ENCODE measurements at places on chromosomes 7 and 10. TPM values are rescaled to one million over a fixed set of nuclear protein-coding genes. Genes with fewer than 3 reads are reported as not detected.

FAM25G gene
- not detected for total RNA-seq

- H3K27me3 ChIP-seq = no peaks in the 10 kb centered on the region
- DNase-seq = no peak
- H3K27ac ChIP-seq = no peak overlapping the region
Measured at GRCh38 chr10:102497545-102497944, 5.0 kb downstream of the ACTR1A start.

DNA sequence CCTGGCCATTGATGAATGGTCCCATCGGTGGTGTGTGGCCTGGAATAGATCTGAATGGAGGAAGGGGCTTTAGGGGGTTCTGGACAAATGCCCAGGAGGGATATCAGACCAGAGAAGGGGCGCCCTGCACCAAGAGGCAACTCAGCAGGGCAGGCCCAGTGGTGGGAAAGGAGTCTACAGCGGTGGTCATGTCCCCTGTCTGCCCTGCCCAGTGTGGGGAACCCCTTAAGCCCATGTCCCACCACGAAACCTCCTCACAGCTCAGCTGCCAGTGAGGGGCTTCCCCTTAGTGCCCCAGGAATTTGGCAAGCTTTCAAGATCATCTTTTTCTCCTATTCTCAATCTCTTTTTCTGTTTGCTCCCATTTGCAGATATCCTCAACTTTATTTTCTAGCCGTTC lies 14.1 kb upstream of the CCSER2 start:
- peaks cover 15% of the 10 kb centered on the region for H3K4me1 ChIP-seq
- no peak overlapping the region for H3K27ac ChIP-seq
- H3K4me3 ChIP-seq = no peak overlapping the region
- no peak for DNase-seq
- H3K36me3 ChIP-seq = no peaks in the 10 kb centered on the region

GRCh38 chr10:132615341-132616169 lies 78.0 kb downstream of the INPP5A start:
- DNase-seq = no peak
- peaks cover 9% of the 10 kb centered on the region for H3K4me1 ChIP-seq
- H3K36me3 ChIP-seq = no peaks in the 10 kb centered on the region
- H3K4me3 ChIP-seq = no peak overlapping the region
- no peak overlapping the region for H3K27ac ChIP-seq
- H3K27me3 ChIP-seq = no peaks in the 10 kb centered on the region

DNA sequence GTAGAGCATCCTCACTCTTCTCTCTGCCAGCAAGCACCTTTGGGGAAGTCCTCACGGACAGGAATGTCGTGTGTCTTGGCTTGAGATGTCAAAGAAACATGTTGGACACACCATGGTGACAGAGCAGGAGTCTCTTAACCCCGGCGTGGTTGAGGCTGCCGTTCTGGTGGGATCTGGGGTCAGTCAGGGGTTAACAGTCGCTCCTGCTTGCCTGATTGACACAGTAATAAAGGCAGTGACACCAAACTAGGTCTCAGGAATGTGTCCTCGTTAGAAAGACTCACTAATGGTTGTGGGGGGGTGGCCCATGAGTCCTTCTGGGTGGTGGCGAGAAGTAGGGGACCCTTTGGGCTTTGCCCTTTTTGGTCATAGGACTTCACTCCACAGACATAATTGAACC lies 69.0 kb downstream of the TCF7L2 start:
- H3K4me3 ChIP-seq = no peak overlapping the region
- no peaks in the 10 kb centered on the region for H3K27me3 ChIP-seq
- no peak for DNase-seq
- peaks cover 1% of the 10 kb centered on the region for H3K36me3 ChIP-seq
- peaks cover 12% of the 10 kb centered on the region for H3K4me1 ChIP-seq
- H3K27ac ChIP-seq = no peak overlapping the region

DNA sequence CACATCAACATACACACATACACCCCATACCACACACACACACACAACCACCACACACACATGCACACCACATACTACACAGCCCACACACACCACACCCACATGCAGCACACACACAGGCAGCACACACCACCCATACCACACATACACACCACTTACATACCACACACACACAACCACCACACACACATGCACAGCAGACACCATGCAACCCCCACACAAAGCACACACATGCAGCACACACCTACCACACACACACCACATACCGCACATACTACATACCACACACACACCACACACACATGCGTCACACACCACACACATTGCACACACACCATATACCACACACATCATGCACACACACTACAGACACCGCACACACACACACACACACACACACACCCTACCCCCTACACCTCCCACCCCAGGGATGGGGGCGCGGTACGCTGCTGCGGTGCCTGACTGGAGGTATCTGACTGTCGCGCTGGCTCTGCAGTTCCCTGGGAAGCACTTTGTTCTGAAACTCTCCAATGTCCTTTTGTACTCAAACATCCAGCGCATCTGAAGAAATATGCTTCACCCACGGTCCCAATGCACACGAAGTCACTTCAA lies 5.4 kb upstream of the TRPV6 start:
- H3K36me3 ChIP-seq = no peaks in the 10 kb centered on the region
- DNase-seq = no peak
- no peak overlapping the region for H3K27ac ChIP-seq
- H3K4me3 ChIP-seq = no peak overlapping the region
- no peaks in the 10 kb centered on the region for H3K4me1 ChIP-seq
- H3K27me3 ChIP-seq = no peaks in the 10 kb centered on the region

FGL2 gene
- 1.3 TPM for total RNA-seq

DNA sequence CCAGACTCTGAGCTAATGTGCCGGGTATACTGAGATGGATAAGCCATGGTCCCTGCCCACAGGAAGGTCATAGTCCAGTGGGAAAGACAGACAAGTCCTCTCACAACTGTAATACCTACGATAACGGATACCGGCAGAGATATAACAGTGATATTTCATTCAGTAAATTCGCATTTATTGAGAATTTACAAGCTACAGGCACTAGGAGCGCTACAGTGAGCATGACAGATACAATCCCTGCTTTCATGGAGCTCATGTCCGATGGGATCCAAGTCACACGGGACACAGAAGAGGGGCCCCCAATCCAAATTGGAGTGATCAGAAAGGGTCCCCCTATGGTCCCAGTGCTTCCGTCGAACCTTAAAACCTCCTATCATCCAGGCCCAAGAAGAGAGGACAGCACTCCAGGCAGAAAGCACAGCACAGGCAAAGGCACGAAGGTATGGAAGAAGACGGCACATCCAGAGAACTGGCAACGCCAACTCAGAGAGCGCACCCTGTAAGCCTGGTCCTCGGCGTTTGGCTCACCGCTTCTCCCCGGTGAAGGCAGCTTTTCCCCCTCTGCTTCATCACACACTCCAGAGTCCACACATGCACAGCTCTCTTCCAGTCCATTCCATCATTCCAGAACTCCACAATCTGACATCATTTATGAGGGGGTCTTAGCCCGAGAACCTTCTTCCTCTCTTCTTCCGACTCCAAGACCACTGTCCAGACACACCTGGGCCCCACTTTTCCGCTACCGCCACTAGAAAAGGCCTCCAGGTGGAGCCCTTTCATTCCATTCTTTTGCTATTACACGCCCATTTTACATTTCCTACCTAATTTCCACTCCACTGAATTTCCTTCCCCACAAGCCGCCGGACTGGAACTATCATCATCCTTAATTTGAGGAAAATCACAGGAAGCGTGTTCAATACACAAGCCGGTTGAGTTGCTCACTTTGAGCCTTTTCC lies 47.8 kb upstream of the NKX2-3 start:
- H3K4me3 ChIP-seq = no peak overlapping the region
- no peaks in the 10 kb centered on the region for H3K36me3 ChIP-seq
- peaks cover 16% of the 10 kb centered on the region for H3K27me3 ChIP-seq
- H3K27ac ChIP-seq = no peak overlapping the region

LOXL4 gene
- 20.8 TPM for total RNA-seq

VIM gene
- 6,735 TPM for total RNA-seq

NANOS1 gene
- under 0.01 TPM for total RNA-seq

TMEM184A gene
- 0.28 TPM for total RNA-seq

SSC4D gene
- total RNA-seq = 0.56 TPM

GRCh38 chr10:1968257-1969033 lies 231.1 kb upstream of the ADARB2 start:
- DNase-seq = no peak
- H3K27me3 ChIP-seq = no peaks in the 10 kb centered on the region
- no peaks in the 10 kb centered on the region for H3K4me1 ChIP-seq
- H3K27ac ChIP-seq = no peak overlapping the region
- H3K4me3 ChIP-seq = no peak overlapping the region

PTN gene
- 61.7 TPM for total RNA-seq

DNA sequence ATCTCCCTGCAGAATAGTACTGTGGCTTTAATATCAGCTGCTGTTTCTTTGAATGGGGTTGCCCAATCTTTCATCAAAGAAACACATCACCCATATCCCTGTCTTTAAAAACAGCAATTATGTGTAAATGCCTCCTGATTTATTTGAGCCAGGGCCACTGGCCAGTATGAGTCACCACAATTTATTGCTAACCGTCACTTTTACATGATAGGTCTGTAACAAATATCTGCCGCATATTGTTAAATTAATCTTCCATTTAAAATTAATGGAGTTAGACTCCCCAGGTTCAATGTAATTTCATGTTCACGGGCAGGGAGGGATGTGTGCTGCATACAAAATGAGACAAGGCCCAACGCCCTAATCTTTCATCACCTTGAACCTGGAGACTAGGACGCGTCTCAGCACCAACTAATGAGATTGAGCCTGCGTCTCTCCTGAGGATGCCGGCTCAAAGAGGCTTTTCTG lies 673.4 kb downstream of the AUTS2 start:
- no peaks in the 10 kb centered on the region for H3K36me3 ChIP-seq
- no peaks in the 10 kb centered on the region for H3K27me3 ChIP-seq
- no peaks in the 10 kb centered on the region for H3K4me1 ChIP-seq
- DNase-seq = no peak
- H3K27ac ChIP-seq = no peak overlapping the region
- no peak overlapping the region for H3K4me3 ChIP-seq

GRCh38 chr7:69833964-69834363 lies 235.7 kb downstream of the AUTS2 start:
- no peak overlapping the region for H3K27ac ChIP-seq
- no peaks in the 10 kb centered on the region for H3K4me1 ChIP-seq
- DNase-seq = no peak

GRCh38 chr7:105990727-105991453 lies 27.8 kb downstream of the CDHR3 start:
- no peak overlapping the region for H3K4me3 ChIP-seq
- H3K4me1 ChIP-seq = peaks cover 2% of the 10 kb centered on the region

GRCh38 chr7:50812841-50813475 lies 30.3 kb upstream of the GRB10 start:
- peak; percentile 70 for DNase-seq
- no peaks in the 10 kb centered on the region for H3K36me3 ChIP-seq
- H3K4me3 ChIP-seq = no peak overlapping the region
- H3K4me1 ChIP-seq = no peaks in the 10 kb centered on the region
- peaks cover 36% of the 10 kb centered on the region for H3K27me3 ChIP-seq
- no peak overlapping the region for H3K27ac ChIP-seq

GPAM gene
- total RNA-seq = 13.1 TPM

- no peak overlapping the region for H3K4me3 ChIP-seq
- no peaks in the 10 kb centered on the region for H3K36me3 ChIP-seq
- no peak overlapping the region for H3K27ac ChIP-seq
- DNase-seq = no peak
- H3K4me1 ChIP-seq = no peaks in the 10 kb centered on the region
Measured at GRCh38 chr10:72080042-72080975, 8.0 kb downstream of the SPOCK2 start.

HACD1 gene
- 23.6 TPM for total RNA-seq

DNA sequence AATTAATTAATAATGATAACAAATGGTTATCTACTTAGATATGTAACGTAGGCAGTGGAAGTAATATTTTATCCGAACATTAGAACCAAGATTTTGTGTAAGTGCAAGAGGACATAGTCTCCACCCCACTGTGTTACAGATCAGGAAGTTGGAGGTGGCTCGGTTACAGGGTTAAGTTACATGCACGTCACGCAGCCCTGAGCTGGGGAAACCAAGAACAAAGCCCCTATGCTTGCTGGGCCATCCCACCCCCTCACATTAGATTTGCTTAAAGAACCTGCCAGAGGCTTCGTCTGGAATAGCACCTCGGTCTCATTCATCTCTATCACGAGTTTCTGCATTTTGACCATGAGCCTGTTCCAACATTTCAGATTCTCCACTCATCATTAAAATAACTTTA lies 214.1 kb downstream of the ADARB2 start:
- H3K4me3 ChIP-seq = no peak overlapping the region
- no peaks in the 10 kb centered on the region for H3K4me1 ChIP-seq
- no peak overlapping the region for H3K27ac ChIP-seq
- DNase-seq = no peak

GRCh38 chr7:92730808-92731207 lies 105.6 kb downstream of the CDK6 start:
- peaks cover 3% of the 10 kb centered on the region for H3K36me3 ChIP-seq
- no peak overlapping the region for H3K27ac ChIP-seq
- DNase-seq = peak; percentile 58
- peaks cover 12% of the 10 kb centered on the region for H3K4me1 ChIP-seq

GRCh38 chr10:129725011-129725410 lies 239.1 kb downstream of the EBF3 start:
- H3K27ac ChIP-seq = no peak overlapping the region
- no peaks in the 10 kb centered on the region for H3K36me3 ChIP-seq
- H3K4me3 ChIP-seq = no peak overlapping the region
- H3K27me3 ChIP-seq = no peaks in the 10 kb centered on the region
- no peaks in the 10 kb centered on the region for H3K4me1 ChIP-seq

DNA sequence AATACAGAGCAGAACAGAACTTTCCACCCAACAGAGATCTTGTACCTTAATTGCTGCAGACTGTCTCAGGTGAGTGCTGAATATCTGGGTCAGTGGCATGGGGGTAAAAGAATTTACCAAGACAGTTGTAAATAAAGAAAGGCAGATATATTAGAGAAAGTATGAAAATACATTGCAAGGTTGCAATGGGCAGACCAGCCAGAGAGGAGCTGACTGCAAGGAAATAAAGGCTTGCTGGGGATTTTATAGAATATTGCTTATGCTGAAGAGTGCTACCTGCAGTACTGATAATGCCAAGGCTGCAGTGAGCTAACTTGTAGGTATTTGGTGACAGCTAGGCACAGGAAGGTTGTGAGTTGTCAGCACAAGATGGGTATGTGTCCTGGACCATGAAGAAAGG lies 171.0 kb upstream of the TRIM24 start:
- no peak overlapping the region for H3K27ac ChIP-seq
- DNase-seq = no peak
- H3K36me3 ChIP-seq = no peaks in the 10 kb centered on the region
- H3K4me1 ChIP-seq = no peaks in the 10 kb centered on the region
- no peak overlapping the region for H3K4me3 ChIP-seq

ZNF680 gene
- 3.9 TPM for total RNA-seq

FZD1 gene
- 3.6 TPM for total RNA-seq
